ENCODE measurements at places on chromosomes 2 and 18.

GRCh38 chr18:31555971-31556747, 35.5 kb upstream of the TTR start:
- DNase-seq = peak; percentile 53

DNA sequence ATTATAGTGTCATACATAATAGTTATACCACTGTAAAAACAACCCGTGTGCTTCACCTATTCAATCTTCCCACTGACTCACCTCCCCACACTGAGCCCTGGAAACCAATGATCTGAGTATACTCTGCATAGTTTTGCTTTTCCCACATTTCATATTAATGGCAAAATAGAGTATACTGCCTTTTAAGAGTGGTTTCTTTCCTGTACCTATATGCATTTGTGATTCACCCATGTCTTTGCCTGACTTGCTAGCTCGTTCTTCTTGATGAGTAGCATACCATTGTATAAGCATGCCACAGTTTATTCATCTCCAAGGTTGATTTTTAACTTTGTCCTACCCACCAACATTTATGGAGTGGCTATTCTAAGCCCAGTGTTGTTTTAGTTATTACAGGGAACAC, 686.4 kb downstream of the PLCL1 start:
- no peak for DNase-seq

DNA sequence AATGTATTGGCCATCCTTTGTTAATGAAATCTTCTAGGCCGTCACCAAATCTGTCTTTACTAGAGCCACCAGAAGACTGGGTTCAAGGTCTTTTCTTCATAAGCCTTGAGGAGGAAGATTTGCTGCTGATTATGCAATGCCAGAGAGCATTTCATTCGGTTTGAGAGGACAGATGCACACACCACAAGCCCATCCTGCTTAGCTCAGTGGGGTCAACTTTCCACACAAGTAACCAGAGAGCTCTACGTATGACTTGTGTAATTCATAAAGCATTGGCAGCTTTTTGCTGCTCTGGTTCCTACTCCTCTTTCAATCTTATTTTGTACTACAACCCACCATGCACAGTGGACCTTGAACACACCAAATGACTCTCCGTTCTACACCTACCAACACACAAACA, 106.9 kb downstream of the OSR1 start:
- DNase-seq = no peak

DNA sequence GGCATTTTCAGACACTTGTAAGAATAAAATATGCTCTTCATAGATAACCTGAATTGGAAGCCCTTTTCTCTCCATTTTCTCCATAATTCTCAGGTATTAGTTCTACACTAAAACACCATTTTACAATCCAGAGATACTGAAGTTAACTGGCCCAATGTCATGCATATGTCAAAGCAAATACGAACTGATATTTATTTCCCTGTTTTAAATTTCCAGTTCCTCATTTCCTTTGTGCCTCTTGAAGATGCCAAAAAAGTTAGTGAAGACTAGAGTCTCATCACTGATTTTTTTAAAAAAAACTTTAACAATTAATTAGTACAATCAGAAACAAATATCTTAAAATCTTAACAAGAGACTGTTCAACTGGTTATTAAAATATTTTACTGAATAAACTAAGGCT, 52.8 kb upstream of the ITGB6 start:
- no peak for DNase-seq

DNA sequence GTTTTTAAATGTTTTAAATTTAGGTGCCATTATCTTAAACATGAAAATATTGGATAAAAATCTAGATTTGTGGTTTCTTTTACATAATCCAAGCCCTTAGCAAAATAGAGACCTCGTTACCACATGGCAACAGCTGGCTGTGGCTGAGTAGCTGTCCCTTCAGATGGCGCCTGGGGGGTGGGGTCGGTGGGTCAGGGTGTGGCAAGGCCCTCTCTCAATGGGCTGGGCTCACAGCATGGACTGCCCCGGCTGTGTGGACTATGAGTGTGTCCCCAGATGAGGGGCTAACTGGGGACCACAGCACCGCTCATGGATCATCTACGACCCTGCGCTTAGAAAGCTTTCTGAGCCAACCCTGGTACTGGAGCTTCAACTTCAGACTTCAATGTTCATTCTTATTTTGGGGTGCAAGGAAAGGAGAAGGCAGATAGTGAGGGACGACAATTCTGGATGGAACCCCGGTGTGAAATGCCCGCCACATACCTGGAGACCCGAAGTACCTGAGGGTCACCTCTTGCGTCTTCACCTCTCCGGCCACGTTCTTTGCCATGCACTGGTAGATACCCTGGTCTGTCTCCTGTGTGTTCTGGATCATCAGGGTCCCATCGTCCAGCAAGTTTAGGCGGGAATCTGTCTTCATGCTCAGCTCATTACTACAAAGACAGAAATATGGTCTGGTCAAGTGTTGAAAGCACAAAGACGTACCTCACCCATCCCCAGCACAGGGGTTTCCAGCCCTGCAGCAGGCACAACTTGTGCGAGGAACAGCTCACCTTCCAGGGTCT, 71.0 kb downstream of the PXDN start:
- DNase-seq = no peak

GRCh38 chr18:61096226-61096625, 237.0 kb upstream of the CDH20 start:
- DNase-seq = no peak

DNA sequence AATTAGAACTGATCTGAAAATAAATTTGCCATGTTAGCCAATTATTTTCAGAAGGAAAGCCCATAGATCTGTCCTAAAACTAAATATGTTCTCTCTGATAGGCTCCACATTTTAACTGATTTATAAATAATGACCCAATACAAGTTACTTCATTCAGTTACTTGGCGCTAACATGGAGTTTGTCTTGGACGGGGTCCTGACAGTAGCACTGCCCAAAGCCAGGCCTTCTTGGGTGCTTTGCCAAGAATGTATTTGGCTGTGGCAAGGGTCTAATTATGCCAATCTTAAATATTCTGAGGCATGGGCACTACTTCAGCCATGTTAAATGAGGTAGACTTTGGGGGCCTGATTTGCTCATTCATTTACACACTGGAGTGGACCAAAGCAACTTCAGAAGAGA, 135.0 kb upstream of the PKDCC start:
- DNase-seq = no peak

DNA sequence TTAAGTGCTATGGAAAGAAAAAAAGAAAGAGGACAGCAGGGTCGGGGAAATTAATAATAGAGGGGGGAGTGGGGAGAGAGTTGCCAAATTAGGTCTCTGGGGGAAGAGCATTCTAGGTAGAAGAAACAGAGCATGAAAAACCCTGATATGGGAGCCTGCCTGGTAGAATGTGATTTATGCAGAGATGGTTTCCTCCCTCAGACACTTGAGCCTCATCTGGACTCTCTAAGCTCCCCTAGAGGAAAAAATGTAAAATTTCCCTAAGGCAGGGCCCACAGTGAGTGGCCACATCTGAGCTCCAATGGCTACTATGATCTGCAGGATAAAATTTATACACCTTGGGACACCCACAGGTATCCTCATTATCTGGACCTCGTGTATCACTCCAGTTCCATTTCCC, 20.6 kb upstream of the EPAS1 start:
- no peak for DNase-seq

DNA sequence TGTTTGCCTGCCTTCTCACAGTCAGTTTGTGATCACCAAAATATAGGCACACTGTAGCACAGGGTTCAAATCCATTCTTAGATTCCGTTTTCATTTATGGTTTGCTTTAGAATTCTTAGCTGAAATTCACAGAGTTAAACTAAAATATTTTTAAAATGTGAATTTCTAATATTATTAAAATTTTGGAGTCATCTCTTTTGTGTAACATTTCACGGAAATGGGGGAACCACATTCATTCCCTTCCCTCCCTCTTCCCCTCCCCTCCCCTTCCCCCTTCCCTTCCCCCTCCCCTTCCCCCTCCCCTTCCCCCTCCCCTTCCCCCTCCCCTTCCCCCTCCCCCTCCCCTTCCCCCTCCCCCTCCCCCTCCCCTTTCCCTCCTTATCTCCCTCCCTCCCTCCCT, 11.4 kb upstream of the LDAH start:
- no peak for DNase-seq

DNA sequence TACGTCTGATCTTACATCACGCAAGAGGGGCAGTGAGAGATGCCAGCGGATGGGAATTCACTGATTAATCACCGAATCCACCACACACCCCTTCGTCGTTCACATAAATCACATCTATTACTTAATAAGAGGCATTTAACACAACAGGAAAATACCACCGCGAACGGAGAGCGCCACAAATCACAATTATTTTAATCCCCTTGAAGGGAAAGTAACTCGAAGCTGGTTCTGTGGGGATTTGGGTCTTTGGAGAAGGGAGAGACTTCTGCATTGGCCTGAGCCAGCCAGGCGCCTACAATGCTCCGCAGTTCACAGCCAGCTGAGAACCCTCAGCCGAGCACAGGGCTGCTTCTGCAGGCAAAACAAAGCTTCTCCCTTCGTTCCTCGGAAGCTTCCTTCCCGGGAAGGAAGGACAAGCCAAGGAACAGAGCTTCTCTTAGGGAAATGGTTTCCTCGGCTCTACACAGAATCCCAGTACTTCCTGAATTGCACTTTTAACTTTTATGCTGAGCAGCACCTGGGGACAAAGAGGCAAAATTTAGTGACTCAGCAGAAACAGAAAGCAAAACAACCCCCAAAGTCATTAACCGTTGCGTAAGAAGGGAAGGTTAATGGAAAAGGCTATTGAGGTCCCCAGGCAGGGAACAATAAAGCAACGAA, at the start of gene LRP1B:
LRP1B (minus strand) TSS at position 7 of the 660 bp plus-strand sequence. CDS start 287 bp downstream, outside the sequence.
- no peak for DNase-seq

DNA sequence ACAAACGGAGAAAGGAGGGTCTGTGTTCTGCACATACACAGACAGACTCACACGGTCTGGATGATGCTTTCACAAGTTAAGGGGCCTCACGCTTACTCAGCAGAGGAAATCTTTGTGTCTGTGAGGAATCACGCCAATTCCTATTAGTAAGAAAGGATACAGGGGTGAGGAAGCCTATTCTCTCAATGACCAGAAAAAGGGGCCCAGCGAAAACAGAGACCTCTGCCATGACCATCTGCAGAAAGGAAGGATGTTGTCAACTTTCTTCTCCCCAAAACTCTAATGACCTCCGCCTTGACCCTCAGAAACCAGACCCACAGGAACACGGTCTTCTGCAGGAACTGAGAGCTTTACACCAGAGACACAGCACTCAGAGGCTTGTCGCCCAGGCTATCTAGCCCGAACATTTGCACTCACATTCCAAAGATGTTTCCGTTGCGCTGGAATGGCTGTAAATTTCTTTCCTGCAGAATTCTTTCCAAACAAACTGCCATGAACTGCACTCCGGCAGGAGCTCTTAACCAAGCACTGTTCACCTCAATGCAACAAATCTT, 186.3 kb downstream of the TCF4 start:
- no peak for DNase-seq

GRCh38 chr18:13892098-13892497, 23.2 kb downstream of the MC2R start:
- no peak for DNase-seq

GRCh38 chr2:47050762-47051161, 104.3 kb downstream of the STPG4 start:
- DNase-seq = no peak

Measured in brain pericyte (primary cell).